ENCODE measurements at places on chromosomes 2 and 18.

- no peak for DNase-seq
Measured at GRCh38 chr2:9996321-9996720, 44.8 kb downstream of the GRHL1 start.

DNA sequence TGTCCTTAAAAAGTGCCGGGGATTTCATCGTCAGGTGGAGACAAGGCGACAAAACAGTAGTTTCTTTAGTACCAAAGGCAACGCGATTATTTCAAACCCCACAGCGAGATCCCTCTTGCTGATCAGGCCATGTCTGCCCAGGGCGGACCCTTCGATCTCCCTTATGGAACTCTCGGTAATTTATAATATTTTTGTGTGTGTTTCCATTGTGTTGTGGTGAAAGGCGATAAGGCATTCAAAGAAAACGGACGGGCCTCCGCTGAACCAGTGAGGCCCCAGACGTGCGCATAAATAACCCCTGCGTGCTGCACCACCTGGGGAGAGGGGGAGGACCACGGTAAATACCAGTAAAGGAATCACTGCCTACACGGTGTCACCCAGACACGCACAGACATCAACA is 1.4 kb upstream of the GAD1 start:
- DNase-seq = no peak

- no peak for DNase-seq
Measured at GRCh38 chr2:181354626-181355025, 102.6 kb upstream of the ITGA4 start.

DNA sequence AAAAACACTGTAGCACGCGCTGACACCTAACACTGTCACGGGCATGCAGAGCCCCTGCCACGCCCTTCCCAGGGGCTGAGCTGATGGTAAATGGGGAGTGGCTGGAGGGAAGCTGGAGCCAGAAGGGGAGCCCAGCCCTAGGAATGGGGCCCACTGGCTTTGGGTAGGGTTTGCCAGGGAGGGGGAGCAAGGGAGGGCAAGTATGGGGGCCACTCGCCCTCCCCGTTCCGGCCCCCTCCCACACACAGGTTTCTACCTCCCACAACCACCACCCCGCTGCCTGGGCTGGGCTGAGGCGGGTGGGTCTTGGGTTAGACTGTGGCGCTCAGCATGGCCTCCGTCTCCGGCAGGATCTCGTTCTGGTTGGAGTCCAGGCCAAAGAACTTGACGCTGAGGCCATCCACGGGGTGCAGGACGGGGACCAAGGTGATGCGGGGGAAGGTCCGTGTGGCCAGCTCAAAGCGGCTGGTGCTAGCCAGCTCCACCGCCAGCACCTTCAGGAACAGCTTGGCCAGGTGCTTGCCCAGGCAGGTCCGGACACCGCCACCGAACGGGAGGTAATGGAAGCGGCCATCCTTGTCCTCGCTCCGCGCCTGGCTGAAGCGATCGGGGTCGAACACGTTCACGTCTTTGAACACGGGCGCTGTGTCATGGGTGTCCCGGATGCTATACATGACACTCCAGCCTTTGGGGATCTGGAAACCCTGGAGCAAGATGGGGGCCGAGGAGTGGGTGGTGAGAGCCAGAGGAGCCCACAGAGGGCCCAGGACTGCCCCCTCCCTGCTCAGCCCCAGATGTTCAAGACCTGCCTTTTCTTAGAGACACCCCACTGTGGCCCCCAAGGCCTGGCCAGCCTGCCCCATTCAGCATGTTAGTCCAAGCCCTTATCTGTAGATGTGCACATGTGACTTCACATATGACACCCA is 15.5 kb downstream of the CYP26B1 start:
- DNase-seq = no peak

GRCh38 chr2:236177604-236177966 is 9.4 kb upstream of the GBX2 start:
- DNase-seq = no peak

- DNase-seq = no peak
Measured at GRCh38 chr2:189536830-189537229, 43.8 kb downstream of the SLC40A1 start.

DNA sequence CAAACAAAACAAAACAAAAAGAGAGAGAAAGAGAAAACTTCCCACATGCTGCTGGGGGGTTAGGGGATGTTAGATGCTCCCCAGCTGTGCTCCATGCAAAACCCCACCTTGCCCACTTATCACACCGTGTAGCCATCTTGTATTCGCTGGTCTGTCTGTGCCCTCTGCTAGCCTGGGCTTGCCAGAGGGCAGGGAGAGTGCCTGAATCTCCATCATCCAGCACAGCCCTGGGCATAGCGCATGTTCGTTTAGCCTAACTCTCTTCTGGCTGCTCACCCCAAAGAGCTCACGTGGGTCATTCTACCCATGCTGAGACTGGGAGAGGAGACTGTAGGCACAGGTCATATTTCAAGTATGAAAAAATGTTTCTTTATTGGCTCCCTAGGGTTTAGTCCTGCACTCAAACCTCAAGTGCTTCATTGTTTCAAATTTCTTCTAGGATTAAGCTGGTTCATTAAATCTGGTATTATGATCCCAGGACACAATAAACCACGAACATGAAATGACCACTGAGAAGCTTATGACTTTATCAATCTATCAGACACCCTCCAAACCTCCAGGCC is 100.5 kb downstream of the KCNF1 start:
- no peak for DNase-seq

DNA sequence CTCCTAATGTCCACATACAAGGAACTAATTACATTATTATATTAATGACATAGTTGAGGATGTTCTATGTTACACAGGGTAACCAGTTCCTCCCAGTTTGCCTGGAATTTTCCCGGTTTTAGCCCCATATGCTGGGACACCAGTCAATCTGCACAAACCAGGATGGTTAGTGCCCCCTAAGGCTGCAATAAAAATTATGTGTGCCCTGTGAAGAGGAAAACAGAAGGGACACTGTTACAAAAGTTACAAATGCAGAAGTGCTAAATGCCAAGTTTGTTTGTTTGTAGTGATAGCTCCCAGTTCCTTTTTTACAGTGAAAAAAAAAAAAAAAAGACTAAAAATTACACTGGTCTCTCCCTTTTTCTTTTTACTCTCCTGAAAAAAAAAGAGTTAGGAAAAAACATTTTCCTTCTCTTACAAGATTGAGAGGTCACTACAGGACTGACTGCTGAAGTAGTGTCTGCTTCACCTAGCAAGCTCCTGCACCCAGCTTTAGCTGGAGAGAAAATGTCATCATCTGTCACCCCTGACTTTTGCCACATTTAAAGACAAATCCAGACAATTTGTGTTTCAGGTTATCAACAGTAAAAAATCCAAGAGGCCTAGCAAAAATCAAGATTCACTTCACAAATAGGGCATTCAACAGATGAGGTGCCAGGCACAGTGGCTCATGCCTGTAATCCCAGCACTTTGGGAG is 3.2 kb downstream of the ANKRD44 start:
- DNase-seq = no peak

GRCh38 chr18:43570593-43570992 is 293.3 kb upstream of the SYT4 start:
- no peak for DNase-seq

- DNase-seq = no peak
Measured at GRCh38 chr2:109143214-109144187, 14.5 kb downstream of the SH3RF3 start.

GRCh38 chr2:46812361-46813019 is 103.1 kb downstream of the MCFD2 start:
- no peak for DNase-seq

DNA sequence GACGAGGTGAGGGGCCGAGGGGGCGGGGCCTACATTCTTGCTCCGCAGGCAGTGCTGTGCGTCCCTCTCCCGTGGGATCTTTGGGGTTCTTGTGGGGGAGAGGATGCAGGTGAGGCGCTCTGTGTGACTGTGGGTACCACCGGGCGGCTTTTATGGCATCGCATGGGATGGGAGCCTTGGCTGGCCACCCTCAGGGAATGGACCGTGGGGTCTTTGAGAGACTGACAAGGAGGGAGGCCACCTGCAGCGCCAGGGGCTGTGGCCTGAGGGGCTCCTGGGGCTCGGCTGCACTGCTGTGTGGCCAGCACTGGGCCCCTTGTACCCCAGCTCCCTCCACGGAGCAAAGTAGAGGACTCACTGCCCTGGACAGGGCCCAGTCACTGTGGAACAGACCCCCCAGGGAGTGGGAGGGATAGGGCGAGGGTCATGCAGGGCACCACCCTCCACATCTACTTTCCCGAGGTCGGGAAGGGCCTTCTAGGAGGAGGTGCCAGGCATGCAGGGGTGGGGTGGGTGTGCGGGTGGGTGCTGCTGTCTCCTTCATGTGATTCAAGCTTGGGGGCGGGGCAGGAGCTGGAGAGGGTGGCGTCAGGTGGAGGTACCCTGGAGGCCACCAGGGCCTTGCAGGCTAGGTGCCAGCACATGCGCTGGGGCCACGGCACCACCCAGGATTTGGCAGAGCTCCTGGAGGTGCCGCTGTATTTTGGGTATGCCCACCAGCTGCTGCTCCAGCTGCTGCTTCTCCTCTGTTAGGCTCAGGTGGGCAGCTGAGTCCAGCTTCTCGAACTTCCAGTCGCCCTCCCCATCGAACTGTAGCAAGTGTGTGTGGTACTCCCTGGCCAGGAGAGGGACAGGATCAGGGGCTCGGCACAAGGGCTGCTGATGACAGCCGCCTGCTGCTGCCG is 1072.4 kb downstream of the RPIA start:
- no peak for DNase-seq

- peak; percentile 45 for DNase-seq
Measured at GRCh38 chr2:150486539-150487484, 655 bp downstream of the RND3 start.

DNA sequence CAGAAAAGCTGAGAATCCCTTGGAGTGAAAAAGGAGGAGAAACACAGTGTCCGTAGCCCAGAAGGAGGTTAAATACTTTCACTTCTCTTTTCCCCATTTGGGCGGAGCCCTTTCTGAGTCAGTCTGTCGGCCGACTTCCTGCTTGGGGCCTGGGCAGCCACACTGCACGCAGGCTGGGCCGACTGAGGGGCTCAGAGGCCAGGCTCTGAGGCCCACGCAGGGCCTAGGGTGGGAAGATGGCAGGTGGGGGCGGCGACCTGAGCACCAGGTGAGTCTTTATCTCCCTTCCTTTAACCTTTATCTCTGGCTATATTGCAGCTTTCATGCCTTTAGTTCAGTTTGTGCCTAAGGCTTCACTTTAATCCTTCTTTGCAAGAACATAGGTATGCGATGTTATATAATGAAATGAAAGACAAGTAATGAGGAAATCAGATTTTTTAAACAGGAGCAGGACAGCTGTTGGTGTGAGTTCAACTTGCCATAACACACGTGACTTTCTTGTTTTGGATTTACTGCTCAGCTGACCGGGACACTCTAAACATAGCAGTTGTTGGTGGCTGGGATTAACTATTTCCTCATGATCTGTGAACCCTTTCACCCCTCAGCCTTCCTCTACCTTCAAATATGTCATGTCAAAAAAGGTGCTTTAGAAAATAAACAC is at the start of gene SP100:
SP100 (plus strand) TSS at position 141 of the 661 bp plus-strand sequence; CDS start at position 237, 96 bp downstream.
- peak; percentile 75 for DNase-seq

DNA sequence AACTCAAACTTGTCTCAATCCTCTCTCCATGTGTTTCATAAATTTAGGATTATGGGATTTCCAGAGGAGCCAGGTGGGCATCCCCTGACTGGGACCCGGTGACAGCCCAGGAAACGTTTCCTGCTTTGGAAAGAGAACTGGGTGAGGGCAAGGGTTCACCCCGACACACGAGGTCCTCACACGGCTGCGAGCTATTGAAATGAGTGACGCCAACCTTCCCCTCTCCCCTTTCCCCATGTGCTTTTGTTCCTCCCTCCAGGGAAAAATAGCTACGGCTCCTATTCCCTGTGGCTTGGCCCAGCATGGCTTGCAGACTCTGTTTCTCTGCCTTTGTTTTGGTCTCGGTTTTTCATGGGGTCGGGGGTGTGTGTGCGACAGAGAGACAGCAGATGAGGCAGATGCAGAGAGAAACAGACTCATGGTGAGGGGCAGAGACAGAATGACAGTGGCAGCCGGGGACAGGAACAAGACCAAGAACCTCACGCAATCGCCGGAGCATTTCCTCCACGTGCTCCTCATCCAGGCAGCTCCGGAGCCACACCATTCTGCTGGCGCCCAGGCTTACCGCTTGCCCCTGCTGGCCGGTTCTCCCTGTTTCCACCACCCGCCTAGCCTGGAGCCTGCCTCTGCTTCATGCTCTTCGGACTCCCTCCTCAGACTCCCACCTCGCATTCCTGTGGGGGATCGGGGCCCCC is 238.5 kb downstream of the DYSF start:
- DNase-seq = no peak

DNA sequence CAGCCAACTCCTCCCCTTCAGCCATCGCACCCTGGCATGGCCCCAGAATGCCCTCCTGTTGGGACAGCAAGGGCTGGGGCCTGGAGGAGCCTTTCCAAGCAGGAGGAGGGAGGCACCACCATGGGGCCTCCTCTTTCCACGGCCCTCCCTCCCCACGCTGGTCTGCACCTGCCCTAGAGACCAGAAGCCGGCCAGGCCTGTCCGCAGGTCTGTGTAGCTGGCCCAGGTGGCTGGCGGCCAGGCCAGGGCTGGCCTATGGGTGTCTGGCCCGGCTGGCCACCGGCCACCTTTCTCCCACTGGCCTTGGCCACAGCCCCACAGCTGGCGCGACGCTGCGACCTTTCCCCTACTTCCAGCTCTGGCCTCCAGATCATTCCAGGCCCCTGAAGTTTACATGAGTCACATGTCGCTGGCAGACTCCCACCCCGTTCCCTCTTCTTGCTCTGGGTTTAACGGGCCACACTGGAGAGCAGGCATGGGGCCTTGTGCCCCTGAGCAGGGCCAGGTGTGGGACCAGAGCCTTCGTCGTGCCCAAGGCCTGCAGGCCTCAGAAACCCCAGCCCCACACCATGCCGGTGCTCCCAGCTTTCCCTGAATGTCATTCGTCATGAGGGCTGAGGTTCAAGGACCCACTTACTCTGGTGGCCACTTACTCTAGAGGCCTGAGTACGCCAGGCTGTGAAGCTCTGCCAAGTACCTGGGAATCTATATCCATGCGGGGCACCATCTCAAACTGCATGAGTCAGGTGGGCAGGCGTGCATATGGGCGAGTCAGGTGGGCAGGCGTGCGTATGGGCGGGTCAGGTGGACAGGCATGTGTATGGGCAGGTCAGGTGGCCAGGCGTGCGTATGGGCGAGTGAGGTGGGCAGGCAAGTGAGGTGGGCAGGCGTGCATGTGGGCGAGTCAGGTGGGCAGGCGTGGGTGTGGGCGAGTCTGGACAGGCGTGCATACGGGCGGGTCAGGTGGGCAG is 33.3 kb upstream of the KLF11 start:
- DNase-seq = no peak

DNA sequence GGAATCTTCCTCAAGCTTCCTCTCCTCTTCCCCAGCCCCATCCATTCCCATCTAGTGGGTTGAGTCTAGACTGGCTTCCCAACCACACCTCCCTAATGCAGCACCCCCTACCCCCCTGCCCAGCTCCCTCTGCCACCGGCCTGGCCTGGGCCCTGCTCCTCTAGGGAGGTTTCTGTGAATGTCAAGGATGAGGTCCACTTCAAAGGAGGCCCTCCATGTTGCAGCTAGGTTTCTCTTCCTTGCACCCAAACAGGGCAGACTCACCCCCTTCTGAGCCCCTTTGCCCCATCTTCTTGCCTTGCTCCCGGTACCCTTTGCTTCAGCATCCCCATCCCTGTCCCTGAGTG is 18.3 kb downstream of the EMX1 start:
- DNase-seq = no peak
